Activated CD8-positive, alpha-beta T cell treated with anti-CD3 and anti-CD28 coated beads for 36 hours (primary cell): ENCODE measurements at places on chromosomes 13 and 19.

DNA sequence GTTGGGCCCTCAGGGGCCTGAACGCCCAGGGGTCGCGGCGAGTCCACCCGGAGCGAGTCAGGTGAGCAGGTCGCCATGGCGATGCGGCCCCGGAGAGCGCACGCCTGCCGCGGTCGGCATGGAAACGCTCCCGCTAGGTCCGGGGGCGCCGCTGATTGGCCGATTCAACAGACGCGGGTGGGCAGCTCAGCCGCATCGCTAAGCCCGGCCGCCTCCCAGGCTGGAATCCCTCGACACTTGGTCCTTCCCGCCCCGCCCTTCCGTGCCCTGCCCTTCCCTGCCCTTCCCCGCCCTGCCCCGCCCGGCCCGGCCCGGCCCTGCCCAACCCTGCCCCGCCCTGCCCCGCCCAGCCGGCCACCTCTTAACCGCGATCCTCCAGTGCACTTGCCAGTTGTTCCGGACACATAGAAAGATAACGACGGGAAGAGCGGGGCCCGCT is at the start of gene CCNA1:
Gene CCNA1 (plus strand): TSS at position 390 of the 439 bp plus-strand sequence. CDS start 562 bp downstream, outside the sequence.
- peak; percentile 42 for DNase-seq

DNA sequence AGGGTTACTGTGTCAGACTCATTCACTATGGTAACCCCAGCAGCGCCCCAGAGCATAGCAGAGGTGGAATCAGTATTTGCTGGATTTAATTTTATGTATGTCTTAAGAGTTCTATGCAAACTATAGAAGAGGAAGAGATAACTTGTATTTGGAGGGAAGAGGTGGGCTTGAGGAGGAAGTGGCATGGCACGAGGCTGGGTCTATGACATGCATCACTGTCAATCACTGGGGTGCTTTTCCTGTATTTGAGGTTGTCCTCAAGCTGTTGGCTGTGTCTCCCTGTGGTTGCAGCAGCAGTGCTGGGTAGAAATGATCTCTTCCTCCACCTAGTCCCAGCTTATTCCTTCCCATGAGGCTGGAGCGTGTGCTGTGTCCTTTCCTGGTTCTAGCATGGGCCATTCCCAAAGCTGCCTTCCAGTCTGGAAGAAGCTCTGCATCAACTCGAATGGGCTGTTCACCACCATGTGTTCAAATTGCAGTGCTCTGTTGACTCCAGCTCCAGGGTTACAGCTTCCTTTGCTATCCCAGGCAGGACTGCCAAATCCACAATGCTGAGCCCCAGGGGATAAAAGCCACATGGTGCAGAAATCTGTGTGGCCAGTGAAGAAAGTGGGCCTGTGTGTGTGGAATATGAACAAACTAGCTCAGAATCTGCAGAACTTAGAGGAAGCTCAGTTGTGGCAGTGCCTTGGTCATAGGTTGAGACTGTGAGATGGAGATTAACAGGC is 73.1 kb upstream of the MTIF3 start:
- no peak for DNase-seq

- no peak for DNase-seq
These were observed 3.2 kb upstream of the MYCBP2 start for GRCh38 chr13:77329911-77330584.

- DNase-seq = no peak
These were observed 203.4 kb downstream of the NDFIP2 start for GRCh38 chr13:79684371-79684770.

DNA sequence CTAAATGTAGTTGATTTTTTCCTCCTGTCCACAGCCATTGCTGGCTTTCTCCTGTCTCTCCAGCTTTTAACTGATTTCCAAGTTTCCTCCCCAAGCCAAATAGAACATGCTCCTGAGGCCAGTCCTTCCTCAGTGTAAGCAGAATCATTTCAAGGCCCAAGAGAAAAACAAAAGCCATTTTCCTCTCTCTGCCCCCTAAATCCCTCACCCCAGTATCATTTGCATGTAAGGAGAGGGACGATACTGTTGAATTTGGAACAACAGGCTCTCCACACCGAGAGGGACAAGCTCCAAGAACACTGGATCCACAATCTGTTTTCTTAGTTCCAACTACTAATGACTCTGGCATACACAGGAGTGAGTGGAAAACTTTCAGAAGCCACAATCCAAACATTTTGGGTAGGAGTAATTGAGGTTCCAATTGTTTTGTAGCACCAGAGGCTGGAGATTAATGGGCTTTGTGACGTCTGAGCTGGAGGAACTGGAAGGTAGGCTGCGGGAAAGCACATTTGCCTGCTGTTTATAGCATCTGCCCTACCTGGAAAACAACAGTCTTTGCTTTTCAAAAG is 156.8 kb downstream of the FLT1 start:
- DNase-seq = no peak

GRCh38 chr19:1324806-1325567 is 39.3 kb downstream of the EFNA2 start:
- DNase-seq = peak; percentile 75
